ENCODE measurements at places on chromosomes 6 and 20.
A peak's percentile ranks its signal among the peaks of the same experiment; 100 is the strongest.

- DNase-seq: no peak
These were observed 137.0 kb upstream of the STXBP5 start for GRCh38 chr6:147067184-147067583.

DNA sequence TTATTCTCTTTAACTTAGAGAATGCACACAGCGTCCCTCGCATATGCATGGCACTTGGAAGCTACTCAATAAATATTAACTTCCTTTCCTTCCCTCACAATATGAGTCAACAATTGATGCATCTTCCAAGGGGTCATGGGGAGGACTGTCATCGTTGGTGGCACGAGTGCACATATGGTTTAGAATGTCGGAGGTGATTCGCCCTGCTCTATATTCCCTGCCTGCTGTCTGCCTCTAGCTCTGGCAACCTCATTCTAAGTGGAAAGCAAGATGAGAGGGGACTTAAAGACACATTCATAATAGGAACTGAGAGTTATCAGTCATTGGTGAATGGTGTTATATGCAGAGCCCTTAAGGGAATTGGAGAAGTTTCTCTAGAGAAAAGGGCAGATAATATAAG is 44.6 kb downstream of the MAK start:
- no peak for DNase-seq

DNA sequence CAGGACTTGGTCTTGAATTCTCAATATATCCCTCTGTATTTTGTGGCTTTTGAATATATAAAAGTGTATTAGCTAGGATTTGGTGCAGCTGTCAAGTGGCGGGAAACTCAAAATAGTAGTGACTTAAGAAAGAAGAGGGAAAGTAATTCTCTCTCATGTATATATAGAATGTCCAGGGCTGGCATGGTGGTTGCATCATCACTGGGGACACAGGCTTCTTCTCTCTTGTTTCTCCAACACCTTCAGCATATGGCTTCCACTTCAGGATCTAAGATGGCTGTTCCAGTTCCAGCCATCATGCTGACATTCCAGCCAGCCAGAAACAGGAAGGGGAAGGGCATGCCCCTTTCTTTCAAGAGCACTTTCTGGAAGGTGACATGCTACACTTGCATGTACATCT is 11.8 kb upstream of the GPR6 start:
- no peak for DNase-seq

GRCh38 chr6:87105823-87106222 is 10.9 kb upstream of the CGA start:
- no peak for DNase-seq

GRCh38 chr20:34562641-34563040 is 4.1 kb downstream of the MAP1LC3A start:
- DNase-seq: peak; percentile 13

- no peak for DNase-seq
These were observed 712.5 kb upstream of the NRSN1 start for GRCh38 chr6:23413327-23414050.

DNA sequence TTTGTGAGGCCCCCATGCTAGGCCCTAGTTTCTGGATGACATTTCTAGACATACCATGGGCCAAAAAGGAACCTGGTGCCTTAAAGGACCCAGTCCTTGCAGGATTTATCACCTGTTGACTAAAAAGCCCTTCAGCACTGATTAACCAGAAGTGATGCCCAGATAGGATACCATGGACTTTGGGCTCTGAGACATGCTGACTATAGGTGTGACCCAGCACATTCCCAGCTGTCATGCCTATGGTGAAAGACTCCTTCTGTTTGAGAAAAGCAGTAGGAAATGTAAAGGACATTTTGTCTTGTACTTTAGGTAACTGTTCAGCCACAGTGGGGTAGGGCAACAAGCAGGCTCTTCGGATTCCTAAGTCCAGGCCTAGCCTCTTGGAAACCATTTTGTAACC is 724.2 kb downstream of the CD109 start:
- DNase-seq: no peak

Measured in activated CD4-positive, alpha-beta T cell treated with anti-CD3 and anti-CD28 coated beads, Interleukin-2, Interleukin-4, amounts not matched to agents 100 ng/mL and 50 ng/mL, durations not matched to agents 16 hours and 8 hours (primary cell).